Right ventricle myocardium inferior (tissue), 1 donor: ENCODE measurements at places on chromosomes 13 and 19. TPM values are rescaled to one million over a fixed set of nuclear protein-coding genes. Genes with fewer than 3 reads are reported as not detected.

DNA sequence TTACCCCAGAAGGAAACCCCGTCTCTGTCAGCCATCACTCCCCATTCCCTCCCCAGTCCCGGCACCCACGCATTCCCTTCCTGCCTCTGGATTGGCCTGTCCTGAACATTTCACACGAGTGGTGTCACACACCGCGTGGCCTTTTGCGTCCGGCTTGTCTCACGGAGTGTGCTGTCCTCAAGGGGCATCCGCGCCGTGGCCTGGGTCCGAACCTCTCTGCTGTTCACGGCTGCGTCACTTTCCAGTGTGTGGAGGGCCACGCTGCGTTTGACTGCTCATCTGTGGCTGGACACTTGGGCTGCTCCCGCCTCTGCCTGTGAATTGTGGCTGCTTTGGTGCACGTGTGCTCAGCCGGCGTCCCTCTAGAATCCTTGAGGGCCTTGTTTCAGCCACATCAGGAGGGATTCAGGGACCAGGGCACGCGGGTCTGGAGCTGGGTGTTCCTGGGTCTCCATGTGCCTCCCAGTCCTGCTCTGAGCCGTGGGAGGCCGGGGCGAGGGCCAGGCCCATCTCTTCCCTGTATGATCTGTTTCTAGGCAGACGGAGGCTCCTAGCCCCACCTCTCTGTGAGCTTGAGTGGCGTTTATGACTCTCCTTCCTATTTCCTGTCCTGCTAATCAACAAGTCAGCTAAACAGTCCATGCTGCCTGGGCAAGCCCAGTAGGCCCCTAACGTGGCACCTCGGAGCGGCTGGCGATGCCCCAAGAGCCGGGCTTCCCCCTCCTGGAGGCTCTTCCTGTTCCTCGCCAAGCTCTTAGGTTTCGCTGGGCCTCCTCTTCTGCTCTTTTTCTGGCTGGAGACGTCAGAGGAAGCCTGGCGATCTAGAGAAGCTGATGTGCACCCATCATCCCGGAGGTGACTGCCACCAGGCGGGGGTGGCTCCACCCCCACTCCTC is 8.1 kb downstream of the STK11 start:
- peak; percentile 87 for DNase-seq

- no peak for DNase-seq
These were observed 955.5 kb upstream of the PCDH9 start for GRCh38 chr13:68185444-68186141.

CEACAM8 gene
- not detected for total RNA-seq

GRCh38 chr19:17496337-17496997 is 15.0 kb upstream of the PGLS start:
- DNase-seq, result peak; percentile 87

DNA sequence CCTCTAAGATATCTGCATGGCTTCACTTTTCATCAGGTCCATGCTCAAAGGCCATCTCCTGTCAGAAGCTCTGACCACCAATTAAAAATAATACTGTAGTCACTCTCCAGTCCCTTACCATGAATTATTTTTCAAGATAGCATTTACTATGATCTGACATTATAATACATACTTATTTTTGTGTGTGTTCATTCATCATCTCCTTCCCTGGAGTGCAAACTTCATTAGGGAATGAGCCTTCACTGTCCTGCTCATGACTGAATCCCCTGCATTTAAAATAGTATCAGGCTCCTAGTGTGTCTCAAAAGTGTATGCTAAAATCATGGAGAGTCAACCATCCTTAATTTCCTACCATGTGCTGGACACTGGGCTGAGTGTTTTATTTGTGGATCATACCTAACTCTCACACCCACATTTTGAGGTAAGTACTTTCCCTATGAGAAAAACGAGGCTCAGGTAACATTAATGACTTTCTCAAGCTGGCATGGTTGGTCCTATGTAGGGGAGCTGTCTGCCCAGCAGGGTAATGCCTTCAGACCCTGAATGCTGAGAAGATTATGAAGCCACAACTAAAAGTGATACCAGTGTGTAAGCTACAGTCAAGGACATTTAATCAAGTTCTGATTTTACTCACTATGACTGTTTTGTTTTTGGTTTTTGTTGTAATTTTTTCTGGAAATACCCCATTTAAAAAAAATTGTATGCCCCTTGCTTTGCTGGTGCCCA is 16.3 kb downstream of the PLA2G4C start:
- no peak for DNase-seq

DNA sequence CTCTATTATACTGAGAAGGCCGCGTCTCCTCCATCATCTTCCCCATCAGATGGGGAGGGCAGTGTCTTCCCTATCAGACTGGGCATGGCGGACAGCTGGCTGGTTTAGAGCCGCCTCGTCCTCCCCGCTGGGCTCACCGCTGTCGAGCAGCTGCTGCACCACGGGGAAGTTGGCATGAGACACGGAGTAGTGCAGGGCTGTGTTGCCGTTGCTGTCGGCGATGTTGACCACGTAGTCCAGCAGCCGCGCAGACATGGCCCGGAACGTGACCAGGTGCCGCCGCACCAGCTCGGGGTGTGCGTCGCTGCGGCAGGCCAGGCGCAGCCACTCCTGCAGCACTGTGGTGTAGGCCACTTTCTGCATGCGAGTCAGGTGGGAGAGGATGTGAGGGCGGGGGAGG is 18.8 kb upstream of the SPC24 start:
- peak; percentile 20 for DNase-seq

GRCh38 chr19:51027873-51028272 is 1.5 kb upstream of the KLK11 start:
- no peak for DNase-seq

FCAR gene
- total RNA-seq, result 0.27 TPM

MADCAM1 gene
- 0.19 TPM for total RNA-seq

GRCh38 chr13:99522298-99522697 is 21.0 kb downstream of the TM9SF2 start:
- DNase-seq, result no peak

TUBA3C gene
- 0.16 TPM for total RNA-seq

C19orf73 gene
- 1.8 TPM for total RNA-seq

DNA sequence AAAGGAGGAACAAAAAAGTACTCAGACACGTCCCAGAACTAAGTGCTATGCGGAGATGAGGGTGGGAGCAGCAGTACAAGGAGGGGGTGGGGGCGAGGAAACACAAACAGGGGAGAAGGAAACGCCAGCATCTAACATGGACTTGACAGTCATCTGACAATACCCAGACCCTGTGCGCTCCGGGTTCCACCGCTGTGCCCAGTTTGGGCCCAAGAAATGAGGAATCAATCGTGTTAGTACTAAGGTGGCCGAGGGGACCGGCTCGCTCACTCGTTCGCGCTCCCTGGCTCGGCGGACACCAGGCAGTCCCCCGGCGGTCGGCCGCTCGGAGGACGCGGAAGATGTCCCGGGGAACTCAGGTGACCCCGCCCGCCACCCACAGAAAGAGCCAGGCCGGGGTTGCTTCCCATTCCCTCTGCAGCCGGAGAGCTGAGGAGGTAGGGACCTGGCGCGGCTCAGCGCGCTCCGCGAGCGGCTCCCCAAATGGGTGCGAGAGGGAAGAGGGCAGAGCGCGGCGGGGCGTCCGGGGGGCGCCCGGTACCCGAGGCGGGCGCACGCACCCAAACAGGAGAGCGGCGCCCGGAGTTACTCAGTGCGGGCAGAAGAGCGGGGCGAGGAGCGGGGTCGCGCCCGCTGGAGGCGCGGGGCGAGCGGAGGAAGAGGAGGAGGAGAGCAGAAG is 616 bp downstream of the TSHZ3 start:
- DNase-seq, result peak; percentile 72

DNA sequence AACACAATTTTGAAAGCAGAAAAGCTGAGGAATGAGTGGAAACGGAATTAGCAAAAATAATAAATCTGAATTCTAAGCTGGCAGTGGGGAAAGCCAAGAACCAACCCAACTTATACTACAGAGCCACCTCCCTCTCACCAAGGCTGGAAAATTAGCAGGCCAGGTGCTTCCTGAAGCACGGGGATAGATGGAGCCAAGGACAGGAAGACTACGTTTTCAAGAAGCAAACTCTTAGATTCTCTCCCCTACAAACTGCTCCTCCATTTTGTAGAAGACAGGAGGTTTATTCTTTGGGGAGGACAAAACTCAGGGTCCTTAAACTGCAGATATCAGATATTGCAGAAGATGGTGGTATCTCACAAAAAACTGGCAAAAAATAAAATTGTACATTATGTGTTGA is 8.8 kb downstream of the CCDC70 start:
- DNase-seq, result no peak

DNA sequence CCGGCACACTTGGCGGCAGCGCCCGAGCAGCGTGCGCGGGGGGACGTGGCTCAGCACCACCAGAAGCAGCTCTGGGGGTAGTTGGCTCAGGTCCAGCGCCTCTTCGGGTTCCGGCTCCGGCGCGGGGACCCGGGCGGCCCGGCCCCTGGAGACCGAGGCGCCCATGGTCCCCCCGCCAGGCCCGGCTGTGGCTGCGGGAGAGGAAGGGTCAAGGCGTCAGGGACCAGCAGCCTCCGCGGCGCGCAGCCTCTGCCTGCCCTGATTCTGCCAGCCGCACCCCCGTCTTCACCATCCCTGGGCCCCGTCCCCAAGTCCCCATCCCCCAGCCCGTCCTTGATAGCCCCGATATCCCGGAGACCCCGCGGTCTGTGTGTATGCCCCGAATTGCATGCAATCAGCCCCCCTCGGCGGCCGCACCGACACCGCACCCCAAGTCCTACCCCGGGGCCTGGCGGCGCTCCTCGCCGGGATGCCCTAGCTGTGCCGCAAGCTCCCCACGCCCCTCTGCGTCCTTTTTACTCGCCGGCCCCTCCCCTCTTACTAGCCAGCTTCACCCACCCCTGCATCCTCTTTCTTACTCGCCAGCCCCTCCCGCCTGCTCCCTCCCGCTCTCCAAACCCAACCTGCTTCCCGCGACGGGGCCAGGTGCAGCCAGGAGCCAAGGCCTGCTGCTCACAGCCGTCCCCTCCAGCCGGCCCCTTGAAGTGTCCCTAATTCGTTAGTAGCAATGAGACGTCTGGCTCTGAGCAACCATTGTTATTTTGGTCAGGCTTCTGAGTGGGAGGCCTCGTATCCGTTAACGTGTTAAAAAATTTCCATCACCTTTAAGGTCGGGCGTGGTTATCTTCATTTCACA is at the start of gene FBXO27:
TSS of gene FBXO27 (minus strand) at position 487 of the 856 bp plus-strand sequence. CDS start at position 165, 322 bp downstream.
- no peak for DNase-seq

KIR2DL1 gene
- not detected for total RNA-seq

DCT gene
- total RNA-seq, result 0.32 TPM

DNA sequence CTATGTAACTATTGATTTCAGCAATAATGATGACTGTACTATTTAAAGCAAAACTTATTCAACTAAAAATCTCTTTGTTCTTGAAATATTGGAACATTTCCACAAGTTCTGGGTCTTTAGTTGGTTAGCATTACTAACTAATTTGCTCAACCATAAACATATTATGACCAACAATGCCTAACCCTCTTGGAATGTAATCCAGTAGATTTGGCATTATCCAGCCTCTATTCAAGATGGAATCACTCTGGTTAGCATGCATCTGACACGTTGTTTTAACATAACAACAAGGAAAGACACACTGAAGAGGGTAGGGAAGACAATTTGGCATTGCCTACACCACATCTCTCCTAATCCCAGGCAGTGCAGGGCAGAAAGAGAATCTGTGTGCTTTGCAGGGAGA is 941.3 kb upstream of the PCDH20 start:
- no peak for DNase-seq

DNA sequence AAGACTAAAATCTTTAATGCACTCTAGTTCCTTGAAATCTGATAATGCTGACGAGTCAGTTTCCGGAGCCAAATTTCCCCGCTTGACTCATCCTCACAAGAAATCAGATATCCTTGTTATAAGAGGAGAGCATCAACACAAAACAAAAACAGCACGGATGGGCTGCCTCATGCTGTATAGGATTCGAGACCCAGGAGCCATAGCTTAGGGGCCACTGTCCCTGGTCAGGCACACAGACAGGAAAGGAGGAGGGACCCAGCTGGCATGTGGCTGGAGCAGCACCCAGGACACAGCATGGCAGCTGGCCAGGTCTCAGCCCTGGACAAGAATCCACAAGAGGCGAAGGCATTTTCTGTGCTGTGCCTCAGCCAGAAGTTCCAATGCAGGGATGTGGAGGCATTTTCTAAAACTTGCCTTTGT is 110.2 kb upstream of the SPATA13 start:
- DNase-seq, result peak; percentile 74

LRRC25 gene
- 5.0 TPM for total RNA-seq

ZNF628 gene
- total RNA-seq, result 5.7 TPM

DNA sequence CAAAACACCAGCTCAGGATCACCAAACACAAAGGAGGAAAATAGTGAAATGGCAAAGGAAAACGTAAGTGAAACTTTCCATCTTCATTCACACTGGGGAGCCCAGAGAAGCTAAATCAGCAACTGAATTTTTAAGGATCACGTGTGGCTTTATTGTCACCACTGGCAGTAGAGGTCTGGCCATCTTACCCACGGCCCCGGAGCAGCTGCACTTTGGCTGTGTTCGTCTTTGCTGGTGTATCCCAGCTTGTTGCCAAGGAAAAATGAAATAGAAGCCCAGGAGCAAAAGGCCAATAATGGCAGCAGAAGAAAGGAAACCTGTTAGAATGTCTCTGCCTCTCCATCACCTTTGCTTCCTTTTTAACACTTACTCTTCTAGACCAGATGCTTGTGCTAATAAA is 274.7 kb downstream of the FOXO1 start:
- DNase-seq, result no peak

GRCh38 chr19:47511681-47512080 is 3.2 kb downstream of the NAPA start:
- no peak for DNase-seq

KLF2 gene
- 73.1 TPM for total RNA-seq

MBD3L3 gene
- total RNA-seq, result not detected

DNA sequence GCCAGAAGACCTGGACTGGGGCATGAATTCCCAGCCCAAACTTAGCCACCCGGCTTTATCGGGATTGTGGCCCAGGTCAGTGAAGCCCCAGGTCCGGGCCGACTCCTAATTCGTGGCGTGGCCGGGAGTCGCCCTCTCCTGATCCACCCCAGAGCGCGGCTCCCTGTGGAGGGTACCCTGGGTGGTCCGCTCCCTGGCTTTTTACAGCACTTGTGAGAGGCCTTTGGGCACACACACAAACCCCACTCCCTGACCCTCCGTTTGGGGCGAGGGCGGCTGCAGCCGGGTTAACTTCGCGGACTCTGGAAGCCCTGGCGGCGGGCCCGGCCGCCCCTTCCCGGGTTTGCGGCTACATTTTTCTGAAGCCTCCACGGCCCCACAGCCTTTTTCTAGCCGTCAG is 56.4 kb downstream of the ZNF568 start:
- DNase-seq, result peak; percentile 68

- DNase-seq, result no peak
These were observed 148.0 kb upstream of the HTR2A start for GRCh38 chr13:47044842-47045241.

DNA sequence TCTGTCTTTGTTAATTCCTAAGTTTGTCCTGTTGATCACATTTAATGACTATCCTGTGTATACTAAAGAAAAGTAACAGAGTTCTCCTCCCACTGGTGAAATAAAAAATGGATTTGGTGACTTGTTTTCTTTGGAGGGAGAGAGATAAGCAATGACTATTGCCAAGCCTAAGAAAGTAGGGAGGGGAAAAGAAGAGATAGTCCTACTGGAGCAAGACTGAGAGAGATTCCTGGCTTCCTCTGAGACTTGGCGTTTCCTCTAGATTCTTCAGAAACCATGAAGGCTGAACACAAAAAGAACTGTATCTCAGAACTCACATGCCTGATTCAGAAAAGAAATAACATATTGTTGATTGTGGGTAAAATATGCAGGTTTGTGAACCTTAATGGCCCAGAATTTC is 406.5 kb downstream of the FOXO1 start:
- no peak for DNase-seq
